ENCODE measurements at places on chromosomes 4 and X. TPM values are rescaled to one million over a fixed set of nuclear protein-coding genes. Genes with fewer than 3 reads are reported as not detected.
A peak's percentile ranks its signal among the peaks of the same experiment; 100 is the strongest.

GRCh38 chr4:105755375-105755774, 46.8 kb downstream of the GSTCD start:
- DNase-seq = no peak

DNA sequence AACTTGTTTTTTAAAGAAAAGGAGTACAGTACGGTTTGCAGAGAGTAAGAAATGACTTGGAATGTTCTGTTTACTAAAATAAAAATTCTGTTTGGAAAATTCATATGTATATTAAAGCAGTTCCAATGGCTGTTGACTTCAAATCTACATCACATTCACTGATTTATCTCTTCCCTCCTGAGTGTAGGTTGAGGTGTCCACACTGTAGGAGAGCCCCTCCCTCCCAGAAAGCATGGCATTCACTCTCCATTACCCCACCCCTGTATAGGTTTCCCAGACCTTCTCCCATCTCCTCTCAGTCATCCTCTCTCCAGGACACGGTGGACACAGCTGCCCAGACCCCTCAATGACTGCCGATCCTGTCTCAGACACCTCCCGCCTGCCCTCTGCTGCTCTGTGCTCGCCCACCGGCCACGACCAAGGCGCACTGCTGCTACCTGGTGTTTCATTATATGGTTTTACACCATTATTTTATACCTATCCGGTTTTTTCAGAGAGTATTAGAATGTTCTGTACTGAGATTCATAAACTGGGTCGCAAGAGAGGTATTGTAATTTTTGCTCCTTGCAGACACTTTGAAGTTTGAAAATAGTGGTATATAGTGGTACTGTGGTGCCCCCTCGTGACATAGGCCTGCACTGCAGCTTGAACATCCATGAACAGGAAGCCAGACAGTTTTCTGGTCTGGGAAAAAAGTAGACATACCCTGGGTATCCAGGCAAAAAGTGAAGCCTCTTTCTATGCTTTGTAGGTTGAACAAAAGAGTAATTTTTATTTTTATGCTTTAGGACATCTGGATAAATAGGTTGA, 38.8 kb upstream of the BEX4 start:
- DNase-seq = peak; percentile 67

DNA sequence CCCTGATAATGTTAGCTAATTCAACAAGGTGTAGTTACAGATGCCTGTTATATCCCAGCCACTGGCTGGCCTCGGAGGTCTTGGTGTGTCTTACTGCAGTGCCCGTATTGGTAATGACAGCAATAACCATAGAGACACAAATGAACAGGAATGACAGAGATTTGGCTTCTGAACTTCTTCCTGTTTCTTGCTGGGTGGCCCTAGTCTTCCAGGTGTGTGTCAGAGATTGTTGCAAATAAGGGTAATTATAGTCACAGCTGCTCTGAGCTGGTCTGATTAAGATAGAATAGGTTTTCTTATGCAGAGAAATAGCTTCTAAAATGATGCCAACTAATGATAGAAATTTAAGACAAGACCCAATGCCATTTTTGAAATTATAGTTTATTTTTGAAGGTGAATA, 64.1 kb upstream of the MAD2L1 start:
- DNase-seq = no peak

DNA sequence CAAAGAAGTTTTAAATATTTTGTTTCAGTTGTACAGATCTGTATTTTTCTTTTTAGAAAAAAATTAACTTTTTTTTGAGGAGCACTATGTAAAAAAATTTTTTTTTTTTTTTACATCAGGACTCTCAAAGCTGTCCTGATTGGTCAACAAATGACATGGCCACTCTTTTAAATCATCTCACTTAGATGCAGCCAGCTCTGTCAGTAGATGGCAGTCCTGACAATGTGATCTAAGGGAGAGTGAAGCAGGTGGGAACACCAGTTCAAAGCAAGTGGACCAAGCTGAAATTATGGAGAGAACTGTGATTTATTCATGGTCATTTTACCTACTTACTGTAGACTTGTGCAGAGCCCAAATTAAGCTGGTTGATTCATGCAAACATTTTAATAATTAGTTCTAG, 174.7 kb upstream of the GPRIN3 start:
- peak; percentile 61 for DNase-seq

DNA sequence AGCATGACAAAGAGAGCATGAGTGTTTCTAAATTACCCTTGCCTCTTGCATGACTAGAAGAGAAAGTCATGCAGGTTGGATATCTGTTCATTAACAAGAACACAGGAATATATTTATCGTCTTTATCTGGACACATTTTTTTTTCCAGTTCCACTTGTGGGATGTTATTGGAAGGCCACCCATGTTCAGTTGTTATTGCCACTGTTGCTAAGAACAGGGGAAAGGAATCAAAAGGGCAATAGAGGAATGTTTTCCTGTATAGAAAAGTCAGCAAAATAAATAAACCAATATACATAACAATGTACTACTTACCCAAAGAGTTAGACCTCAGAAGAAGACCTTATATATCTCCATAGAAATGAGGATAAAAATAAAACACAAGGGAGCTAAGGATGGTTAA, 270.1 kb downstream of the QDPR start:
- DNase-seq = no peak

GRCh38 chr4:147485167-147485566, 4.3 kb downstream of the EDNRA start:
- no peak for DNase-seq

DNA sequence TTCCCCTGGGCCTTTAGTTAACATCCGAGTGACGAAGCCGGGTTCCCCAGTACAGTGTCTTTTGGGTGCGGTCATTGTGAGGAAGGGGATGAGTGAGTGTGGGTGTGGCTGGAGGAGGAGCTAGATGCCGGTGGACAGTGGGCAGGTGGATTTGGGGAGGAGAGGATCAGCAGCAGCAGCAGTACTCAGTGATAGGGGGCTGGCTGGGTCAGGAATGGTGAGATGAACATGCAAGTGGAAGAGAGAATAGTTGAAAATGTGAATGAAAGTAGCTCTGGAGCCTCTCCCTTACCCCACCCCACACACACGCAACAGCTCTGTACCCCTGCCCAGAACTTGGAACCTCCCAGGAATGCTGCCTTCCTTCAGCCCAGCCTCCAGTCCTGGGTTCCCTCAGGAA, 4.5 kb downstream of the TSR2 start:
- DNase-seq = no peak

- no peak for DNase-seq
Measured at GRCh38 chrX:70174754-70175153, 2.5 kb upstream of the DGAT2L6 start.

GRCh38 chrX:153609917-153610835, 11.2 kb upstream of the CCNQ start:
- DNase-seq = peak; percentile 88

RAB33A gene
- polyA plus RNA-seq = 2.0 TPM

CEP135 gene
- 1.6 TPM for polyA plus RNA-seq

CETN2 gene
- polyA plus RNA-seq = 41.1 TPM

SPATA4 gene
- polyA plus RNA-seq = 0.34 TPM

ASB12 gene
- not detected for polyA plus RNA-seq

ACSL1 gene
- polyA plus RNA-seq = 9.0 TPM
